ENCODE measurements at places on chromosomes 1 and 21.

- no peak for DNase-seq
These were observed 21.8 kb upstream of the SDHB start for GRCh38 chr1:17075470-17076255.

DNA sequence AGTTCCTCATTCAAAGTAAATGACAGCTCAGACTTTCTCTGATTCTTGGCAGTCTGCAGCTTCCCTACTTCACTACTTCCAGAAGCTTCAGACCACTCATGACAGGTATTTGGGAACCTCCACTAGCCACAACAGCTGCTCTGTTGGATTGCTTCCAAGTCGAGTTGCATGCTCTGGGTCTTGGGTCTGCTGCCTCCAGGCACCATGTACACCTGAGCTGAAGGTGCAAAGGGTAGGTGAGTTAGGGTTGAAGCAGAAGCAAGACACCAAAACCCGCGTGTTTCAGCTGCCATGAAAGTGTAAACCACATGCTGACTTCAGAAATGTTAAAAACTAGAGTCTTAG is 62.7 kb downstream of the ZNF684 start:
- no peak for DNase-seq

DNA sequence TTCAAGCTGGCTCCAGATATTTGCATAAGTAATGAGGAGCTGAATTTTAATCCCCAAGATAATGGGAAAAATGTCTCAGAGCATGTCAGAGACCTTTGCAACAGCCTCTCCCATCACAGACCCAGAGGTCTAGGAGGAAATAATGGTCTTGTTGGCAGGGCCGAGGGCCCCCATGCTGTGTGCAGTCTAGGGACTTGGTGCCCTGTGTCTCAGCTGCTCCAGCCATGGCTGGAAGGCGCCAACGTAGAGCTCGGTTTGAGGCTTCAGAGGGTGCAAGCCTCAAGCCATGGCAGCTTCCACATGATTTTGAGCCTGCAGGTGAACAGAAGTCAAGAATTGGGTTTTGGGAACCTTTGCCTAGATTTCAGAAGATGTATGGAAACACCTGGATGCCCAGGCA is 134.7 kb downstream of the LYPLAL1 start:
- no peak for DNase-seq

GRCh38 chr1:164765557-164765956 is 206.6 kb downstream of the PBX1 start:
- DNase-seq, result no peak

- DNase-seq, result no peak
These were observed 9.9 kb upstream of the CD58 start for GRCh38 chr1:116580446-116581322.
